ENCODE measurements at places on chromosomes 4 and X.

GRCh38 chr4:57077550-57078343, 32.4 kb downstream of the IGFBP7 start:
- DNase-seq: no peak

DNA sequence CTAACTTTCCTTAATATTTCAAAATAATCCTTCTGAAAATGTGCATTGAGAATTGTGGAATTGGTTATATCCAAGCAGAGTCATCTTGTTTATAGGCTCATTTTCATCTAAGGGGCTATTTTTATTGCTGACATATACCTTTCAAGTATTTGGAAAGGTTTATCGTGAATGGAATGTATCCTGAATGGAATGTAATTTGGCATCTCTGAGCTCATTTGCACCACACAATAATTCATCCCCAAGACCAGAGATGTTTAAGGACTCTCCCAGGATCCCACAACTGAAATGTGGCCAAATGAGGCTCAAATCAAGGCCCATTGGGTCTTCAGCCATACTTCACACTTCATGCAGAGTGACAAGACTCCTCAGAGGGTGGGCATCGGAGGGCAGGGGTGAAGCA, 7.5 kb upstream of the SETD7 start:
- DNase-seq: no peak

GRCh38 chr4:74217365-74217764, 59.4 kb downstream of the MTHFD2L start:
- DNase-seq: no peak

DNA sequence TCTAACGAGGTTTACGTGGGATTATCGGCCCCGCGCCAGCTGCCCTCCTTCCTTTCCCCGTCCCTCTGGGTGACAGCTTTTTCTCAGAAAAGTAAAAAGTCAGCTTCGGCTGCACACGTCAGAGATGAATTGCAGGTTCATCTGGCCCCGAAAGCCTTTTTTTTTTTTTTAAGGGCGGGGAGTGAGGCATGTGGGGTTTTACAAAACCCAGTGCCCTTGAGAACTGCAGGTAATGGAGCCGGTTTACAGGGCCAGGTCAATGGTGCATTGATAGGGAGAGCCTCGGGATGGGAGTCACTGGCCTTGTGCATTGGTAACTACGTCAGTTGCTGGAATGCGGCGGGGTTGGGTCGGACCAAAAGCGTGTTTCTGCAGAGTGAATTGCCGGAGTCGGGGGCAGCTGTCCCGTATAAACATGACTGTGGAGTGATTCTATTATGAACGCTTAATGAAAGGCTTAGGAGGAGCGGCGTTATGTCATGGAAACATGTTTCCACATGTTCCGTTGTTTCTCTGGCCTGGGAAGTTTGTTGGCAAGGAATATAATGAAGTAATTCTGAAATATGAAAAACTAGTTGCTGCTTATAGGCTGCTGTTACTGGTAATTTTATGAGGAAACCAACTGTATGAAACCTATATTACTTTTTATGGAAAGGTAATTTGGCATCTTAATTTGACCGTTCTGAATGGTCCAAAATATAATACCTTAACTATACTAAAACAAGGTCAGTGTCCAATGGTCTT, 1.1 kb downstream of the HSPA4L start:
- DNase-seq: peak; percentile 3

DNA sequence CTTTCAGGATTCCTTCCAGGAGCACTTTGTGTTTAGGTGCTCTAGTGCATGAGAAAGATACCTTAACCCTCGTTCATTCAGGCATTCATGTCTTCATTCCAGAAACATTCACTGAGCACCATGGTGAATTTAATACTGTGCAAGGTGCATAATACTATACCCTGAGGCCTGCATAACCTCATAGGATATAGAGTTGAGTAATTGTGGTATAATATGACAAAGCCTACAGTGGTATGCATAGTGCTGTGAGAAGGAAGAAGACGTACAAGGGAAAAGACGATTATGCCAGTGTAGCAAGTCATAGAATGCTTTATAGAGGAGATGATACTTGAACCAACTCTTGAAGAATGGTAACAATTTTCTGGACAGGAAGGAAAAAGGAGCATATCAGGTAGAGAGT, 34.3 kb downstream of the MTM1 start:
- DNase-seq: no peak

DNA sequence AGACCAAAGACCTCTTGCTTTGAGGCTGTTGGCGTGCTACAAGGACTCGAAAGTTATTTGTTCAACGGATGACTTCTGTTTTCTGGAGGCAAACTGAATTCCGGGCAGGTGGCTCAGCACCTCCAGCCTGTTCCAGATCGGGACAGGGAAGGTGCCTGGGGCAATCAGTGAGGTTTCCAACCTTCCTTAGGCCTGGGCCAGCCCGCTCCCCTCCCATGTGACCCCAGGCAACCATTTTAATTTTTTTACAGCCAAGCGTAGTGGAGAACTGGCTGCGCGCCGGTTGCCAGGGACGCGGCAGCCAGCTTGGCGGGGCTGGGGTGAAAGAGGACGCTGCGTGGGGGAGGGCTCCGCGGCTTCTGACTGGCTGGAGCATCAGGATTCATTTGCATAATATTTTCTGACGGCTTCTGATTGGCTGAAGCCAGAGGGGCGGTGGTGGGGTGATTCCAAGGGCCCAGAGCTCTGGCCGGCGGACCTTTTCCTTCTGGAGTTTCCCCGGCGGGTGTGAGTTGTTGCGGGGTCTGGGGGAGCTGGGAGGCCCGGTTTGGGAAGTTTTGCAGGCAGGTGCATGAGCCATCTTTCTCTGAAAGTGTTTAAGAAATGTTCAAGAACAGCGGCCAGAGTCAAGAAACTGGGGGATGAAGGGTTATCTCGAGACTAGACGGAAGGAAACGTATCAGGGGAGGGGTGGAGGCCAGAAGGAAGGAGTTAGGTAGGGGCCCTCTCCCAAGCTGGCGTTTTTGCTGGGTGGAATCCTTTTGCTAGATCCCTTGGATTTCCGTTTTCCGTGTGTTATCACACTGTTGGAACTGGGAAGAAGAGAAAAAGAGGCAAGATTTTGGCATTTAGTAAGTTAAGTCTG, at the start of gene MID1IP1:
MID1IP1 (plus strand) TSS at position 479 of the 865 bp plus-strand sequence. CDS start 3,488 bp downstream, outside the sequence.
- DNase-seq: peak; percentile 40

DNA sequence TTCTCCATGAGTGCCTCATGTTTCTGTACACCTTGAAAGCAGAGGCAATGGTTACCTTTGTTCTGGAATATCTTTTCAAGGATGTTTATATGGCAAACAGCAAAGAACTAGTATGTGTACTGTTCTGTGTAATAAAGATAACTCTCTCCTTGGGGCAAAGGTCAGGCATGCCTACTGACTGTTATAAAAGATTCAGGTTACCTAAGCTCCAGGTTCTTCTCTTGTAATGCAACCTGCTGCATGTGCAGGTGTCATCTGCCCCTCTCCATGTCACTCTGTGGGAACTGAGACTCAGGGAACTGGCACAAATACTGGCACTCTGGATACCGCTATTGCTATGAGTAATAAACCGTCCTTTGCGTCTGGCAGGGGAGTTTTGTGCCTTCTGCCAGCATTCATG, 5.4 kb upstream of the TRPC3 start:
- no peak for DNase-seq

DNA sequence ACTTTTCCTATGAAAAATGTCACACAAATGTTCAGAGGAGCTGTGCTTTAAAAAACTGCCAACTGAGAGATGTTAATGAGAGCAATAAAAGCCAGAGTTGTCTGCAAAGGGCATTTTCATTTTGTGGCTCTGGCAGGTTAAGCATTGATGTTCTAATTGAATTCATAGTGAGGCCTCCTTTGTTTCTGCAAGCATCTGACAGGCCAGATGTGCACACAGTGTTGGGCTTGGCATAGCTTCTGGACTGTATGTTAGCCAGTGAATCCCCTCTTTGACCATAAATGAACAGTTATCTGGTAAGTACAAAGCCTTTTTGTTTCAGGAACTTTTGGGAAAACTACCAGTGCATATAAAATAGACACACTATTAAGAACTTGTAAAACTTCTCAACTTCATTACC, 81.9 kb downstream of the JADE3 start:
- no peak for DNase-seq

- no peak for DNase-seq
Measured at GRCh38 chr4:40617872-40618271, 11.8 kb downstream of the RBM47 start.
